ENCODE measurements at places on chromosomes 6 and 20. TPM values are rescaled to one million over a fixed set of nuclear protein-coding genes. Genes with fewer than 3 reads are reported as not detected.

FAM184A gene
- total RNA-seq: 0.79 TPM

SLC24A3 gene
- 2.8 TPM for total RNA-seq

WFDC2 gene
- total RNA-seq: not detected

GRCh38 chr6:108966855-108967755, 118.9 kb downstream of the ARMC2 start:
- DNase-seq: peak; percentile 91

- DNase-seq: no peak
These were observed 69.7 kb upstream of the ADTRP start for GRCh38 chr6:11848346-11848651.

GRCh38 chr6:150118627-150119026, 24.2 kb upstream of the PPP1R14C start:
- no peak for DNase-seq

DNA sequence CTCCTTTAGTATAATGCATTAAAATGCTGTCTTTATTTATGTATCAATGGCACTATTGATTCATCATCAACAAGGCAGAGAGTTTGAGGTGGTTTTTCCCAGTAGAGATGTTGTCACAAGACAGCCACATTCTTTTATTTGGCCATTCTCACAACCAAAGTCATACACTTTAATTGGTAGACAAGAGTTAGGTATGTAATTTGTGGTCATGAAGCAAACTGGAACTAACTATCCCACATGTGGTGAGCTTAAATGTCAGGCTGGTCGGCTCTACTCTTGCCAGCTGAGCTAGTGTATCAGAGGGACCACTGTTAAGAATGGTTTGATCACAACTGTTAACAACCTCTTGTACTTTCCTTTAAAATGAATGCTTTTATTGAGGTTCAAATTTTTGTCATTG, 714.6 kb downstream of the CD109 start:
- DNase-seq: peak; percentile 67
